Stimulated activated CD8-positive, alpha-beta memory T cell treated with anti-CD3 and anti-CD28 coated beads, Interleukin-15, amount 100 ng/mL, for 48 hours (primary cell): ENCODE measurements at places on chromosomes 5 and 9.

GRCh38 chr5:72067682-72068470, 39.4 kb upstream of the MAP1B start:
- DNase-seq = no peak

DNA sequence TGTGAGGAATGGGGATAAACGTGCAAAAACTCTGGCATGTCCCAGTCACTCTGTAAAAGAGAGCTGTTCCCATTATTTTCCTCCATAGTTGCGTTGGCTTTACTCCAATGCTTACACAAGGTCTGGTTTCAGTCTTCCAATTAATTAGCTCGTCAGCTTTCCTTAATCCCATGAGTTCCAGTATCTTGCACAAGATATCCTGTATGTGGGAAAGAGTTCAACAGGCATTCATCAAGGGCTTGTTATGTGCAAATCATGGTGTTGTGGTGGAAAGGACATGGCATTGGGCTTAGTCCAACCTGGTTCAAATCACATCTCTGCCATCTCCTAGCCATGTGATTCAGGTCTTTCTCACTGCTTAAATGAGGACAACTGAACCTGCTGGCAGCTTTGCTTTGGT, 77.5 kb upstream of the PANK3 start:
- DNase-seq = no peak

GRCh38 chr9:99012957-99013512, 69.3 kb downstream of the COL15A1 start:
- DNase-seq = no peak

- DNase-seq = peak; percentile 57
These were observed 47.7 kb upstream of the GLRX start for GRCh38 chr5:95870105-95870672.

- DNase-seq = no peak
These were observed 35.3 kb downstream of the MAT2B start for GRCh38 chr5:163540696-163541095.
